G401 (cell line): ENCODE measurements at places on chromosomes 4 and X. TPM values are rescaled to one million over a fixed set of nuclear protein-coding genes. Genes with fewer than 3 reads are reported as not detected.

RBMXL3 gene
- total RNA-seq: not detected in 2 replicates

MTCP1 gene
- 6.5 and 29.0 TPM in 2 replicates for total RNA-seq

PITX2 gene
- total RNA-seq: not detected in 2 replicates

HPGD gene
- not detected in 2 replicates for total RNA-seq

RHOXF1 gene
- total RNA-seq: not detected in 2 replicates

DMRTC1 gene
- total RNA-seq: not detected in 2 replicates

TEC gene
- not detected in 2 replicates for total RNA-seq

MSANTD1 gene
- total RNA-seq: 0.20 TPM in 1 of 2 replicates, not detected in the other

HMGN5 gene
- total RNA-seq: 3.6 TPM in 1 of 2 replicates, not detected in the other

DNA sequence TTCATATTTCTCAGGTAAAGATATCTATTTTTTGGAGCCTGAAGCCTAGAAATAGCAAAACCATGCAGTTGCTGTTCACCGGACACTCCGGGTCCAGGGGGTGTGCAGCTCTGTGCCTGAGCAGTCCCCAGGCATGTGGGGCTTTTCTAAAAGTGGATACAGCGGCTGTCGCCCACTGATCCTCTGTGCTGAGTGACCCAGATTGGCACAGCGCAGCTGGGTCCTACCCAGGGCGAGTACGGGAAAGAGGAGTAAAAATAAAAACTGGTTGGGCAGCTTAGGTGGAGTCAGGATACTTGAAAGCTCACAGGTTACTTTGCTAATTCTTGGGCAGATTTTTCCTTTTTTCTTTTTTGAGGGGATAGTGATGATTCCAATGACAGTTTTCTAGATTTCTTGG is 118.8 kb downstream of the UCHL1 start:
- DNase-seq: no peak

- peak; percentile 70 for DNase-seq
Observed at GRCh38 chr4:41661442-41662076, 87.0 kb downstream of the PHOX2B start.

GRCh38 chrX:11406109-11406765 is 113.0 kb downstream of the AMELX start:
- DNase-seq: no peak

DNA sequence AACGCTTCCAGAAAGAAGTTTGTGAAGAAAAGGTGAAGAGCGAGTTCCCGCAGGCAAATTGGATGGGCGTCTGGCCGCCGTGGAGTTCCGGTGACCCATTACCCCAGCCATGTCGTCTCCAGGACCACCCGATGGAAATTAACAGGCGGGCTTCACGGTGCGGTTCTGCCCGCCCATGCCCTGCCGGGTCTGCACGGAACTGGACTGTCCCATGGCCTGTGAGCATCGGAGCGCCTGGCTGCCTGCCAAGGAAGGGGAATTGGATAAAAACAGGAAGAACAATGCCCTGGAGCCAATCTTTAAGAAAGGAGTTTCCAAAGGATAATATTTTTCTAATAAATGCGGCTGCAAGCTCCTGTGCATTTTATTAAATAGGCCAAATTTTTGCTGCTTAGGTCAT is 319.8 kb upstream of the SLC7A11 start:
- no peak for DNase-seq

DNA sequence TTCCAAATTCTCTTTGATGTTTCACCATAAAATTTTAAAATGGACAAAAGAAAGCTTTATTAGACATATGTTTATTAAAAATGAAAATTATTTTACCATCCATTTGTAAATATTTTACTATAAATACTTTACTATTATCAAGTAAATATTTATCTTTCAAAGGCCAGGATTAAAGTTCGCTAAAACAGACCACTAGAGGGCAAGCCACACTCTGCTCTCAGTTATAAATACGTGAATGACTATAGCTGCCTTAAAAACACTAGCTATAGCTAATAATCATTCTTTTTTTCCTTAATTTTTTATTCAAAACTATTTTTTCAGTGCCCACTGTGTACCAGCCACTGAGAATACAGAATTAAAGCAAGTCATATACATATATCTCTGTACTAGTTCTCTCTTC is 38.6 kb downstream of the UNC5C start:
- peak; percentile 44 for DNase-seq

GRCh38 chr4:71992571-71993312 is 39.1 kb upstream of the NPFFR2 start:
- no peak for DNase-seq

DNA sequence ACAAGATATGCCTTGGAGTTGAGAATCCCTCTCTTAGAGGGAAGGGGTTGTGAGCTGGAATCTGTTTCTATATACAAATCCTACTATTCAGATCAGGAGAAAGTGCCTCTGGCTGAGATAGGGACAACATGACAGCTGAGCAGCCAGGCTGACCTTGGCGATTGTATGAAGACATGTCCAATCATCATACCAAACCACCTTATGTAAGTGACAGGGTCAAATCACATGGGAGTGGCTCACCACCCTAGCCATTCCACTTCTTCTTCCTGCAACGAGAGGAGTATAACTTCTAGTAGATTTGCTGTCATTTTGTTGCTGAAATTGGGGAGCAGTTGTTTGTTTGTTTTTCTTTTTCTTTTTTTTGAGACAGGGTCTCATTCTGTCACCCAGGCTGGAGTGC is 48.3 kb upstream of the TMEM150C start:
- DNase-seq: no peak

- DNase-seq: no peak
Observed at GRCh38 chr4:137394018-137394417, 138.3 kb downstream of the PCDH18 start.

GRCh38 chrX:131595120-131595519 is 51.2 kb downstream of the OR13H1 start:
- DNase-seq: no peak

DNA sequence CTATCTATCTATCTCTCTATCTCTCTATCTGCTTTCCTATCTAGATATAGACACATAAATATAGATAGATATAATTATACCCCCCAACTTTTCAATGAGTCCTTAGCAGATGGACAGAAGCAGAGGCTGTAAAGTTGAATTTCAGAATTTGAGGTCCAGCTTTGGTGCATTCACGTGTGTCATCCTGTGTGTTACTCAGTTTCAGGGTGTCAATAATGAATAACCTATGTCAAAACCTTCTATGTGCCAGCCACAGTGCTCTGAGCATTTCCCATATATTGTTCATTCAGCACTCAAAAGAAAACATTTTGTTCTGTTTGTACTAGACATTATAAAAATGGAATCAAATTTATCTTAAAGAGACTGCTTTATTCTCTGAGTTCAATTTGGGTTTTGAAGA is 310.0 kb downstream of the ARHGAP24 start:
- no peak for DNase-seq

DNA sequence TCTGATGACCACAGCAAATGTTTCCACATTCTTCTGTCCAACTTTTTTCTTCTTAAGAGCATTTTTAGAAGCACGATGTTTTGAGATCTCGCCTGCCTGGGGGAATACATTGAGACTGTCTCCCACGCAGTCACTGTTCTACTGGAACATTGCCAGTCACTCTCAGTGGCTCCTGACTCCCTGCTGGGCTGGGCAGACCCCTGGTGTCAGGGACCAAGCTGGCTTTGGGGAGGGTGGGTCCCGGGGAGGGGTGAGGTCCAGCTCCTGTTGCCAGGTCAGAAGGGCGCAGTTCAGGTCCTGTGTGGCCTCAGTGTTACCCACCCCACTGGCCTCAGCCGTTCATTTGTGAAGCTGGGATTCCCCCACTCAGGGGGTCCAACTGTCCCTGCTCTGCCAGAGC is 18.9 kb upstream of the ABLIM2 start:
- no peak for DNase-seq

GRCh38 chr4:4643306-4643705 is 101.5 kb upstream of the STX18 start:
- DNase-seq: no peak

- no peak for DNase-seq
Observed at GRCh38 chr4:137389911-137390520, 142.3 kb downstream of the PCDH18 start.

DNA sequence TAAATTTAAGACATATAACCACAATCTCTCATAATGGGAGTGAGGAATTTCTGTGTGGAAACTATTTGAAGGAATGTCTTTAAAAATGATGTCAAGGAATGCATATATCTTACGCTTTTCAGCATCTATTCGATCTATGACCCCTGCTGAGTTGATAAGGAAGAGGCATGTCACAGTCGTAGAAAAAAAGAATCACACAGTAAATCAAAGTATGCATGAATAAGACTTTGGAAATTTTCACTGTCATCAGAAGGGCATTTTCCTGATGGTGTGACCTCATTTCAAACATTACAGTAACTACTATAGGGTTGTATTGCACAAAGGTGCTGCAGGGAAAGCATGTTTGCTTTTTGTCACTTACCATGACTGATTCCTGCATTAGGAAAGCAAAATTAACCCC is 41.5 kb downstream of the REELD1 start:
- DNase-seq: no peak

DNA sequence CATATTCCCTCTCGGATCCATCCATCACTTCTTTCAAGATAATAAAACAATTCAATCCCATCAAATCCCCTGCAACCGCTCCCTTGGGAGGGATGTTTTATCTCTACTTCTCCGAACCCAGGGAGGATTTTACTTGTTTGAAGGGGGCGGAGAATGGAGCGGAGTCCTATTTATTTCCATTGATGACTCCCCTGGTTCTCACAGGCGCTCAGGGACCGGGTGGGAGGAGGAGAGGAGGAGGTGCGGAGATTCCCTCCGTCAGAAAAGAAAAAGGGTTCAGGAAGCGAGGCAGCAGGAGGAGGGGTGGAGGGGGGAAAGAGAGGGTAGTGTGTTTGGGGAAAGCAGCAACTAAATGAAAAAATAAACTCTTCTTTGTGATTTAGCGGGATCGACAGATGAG is 2.1 kb downstream of the NDNF start:
- DNase-seq: no peak

GRCh38 chrX:43718081-43718480 is 62.0 kb downstream of the MAOA start:
- no peak for DNase-seq

GRCh38 chr4:7358100-7358735 is 76.5 kb downstream of the PSAPL1 start:
- peak; percentile 77 for DNase-seq

DNA sequence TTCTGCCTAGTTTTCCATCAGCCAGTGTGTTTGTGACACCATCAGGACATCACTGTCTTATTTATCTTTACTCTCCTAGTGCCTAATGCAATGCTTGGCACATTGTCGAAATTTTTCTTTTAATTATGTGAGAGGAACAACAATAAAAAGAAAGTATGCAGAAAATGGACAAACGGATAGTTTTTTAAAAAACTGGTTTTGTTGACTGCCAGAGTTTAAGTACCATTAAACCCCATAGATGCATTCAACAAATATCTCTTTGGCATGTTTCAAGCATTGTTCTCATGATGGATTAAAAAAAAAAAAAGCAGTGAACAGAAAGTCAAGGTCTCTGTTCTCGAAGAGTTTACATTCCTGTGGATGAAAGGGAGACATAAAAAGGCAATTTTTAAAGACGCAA is 398.4 kb downstream of the PPP3CA start:
- no peak for DNase-seq

GRCh38 chr4:183755596-183755995 is 96.5 kb downstream of the TRAPPC11 start:
- DNase-seq: no peak

DNA sequence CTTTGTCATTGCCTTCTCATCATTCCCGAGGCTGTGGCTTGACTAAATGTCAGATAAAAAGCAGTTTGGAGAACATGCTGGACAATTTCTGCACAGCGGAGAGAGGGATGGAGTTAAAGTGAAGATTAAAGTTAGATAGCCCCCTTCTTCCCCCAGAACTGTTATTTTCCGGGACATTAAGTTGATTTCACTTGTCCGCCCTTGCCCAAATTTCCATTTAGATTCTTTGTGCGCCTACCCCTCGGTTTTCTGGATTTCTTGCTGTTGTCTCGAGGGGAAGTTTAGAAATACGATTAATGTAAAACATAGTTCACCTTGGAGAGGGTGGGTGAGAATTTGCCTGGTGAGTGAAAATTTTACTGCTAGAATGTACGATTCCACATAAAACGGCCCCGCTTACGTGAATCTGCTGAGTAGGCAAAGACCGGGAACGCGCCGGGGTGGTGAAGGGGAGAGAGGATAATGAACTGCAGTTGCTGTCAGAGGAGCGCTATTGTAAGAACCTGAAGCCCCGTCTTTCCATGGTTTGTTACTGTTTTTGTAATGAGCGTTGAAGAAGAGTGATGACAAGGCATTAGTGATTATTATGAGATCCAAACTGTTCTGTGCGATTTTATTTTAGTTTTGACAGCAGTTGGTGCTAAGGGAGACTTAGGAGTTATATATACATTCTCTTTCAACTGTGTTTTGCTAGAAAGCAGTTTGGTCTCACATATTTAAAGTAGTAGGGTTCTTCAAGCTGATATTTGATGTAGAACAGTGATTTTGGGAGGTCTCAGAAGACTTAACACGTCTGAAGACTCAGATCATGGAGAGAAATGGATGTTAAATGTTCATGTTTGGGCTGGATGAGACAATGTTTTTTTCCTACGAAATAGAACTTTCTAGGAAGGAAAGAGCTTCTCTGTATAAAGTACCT is 73.0 kb downstream of the AFF1 start:
- DNase-seq: peak; percentile 76

DNA sequence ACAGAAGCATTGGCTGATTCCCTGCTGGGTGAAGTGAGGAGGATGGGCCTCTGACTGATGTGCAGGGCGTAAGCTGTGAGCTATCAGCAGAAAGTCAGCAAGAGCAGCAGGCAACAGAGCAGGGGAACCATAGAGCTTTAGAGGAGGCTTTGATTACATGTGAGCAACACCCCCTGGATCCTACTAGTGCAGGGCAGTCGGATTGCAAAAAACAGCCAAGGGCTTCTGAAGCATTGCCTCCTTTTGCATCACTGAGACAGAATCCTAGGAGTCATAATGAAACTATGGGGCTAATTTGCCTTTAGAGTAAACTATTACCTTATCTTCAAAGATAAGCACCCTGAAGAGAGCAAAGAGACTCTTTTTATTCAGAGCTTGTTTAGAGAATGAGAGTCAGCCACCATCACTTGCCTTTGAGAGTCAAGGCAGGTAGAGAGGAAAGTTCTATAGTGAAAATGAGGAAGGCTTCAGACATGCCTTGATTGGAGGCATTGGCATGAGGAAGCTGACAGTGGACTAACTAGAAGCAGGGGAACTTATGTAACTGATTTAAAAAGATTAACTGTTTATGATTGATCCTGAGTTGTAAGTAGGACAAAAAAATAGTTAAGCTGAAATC is 420.3 kb downstream of the PDHA2 start:
- no peak for DNase-seq

- no peak for DNase-seq
Observed at GRCh38 chr4:75644095-75644494, 13.8 kb upstream of the CDKL2 start.

- peak; percentile 71 for DNase-seq
Observed at GRCh38 chr4:124713185-124713592, 657 bp upstream of the ANKRD50 start.
